ENCODE measurements at places on chromosomes 1 and 21. TPM values are rescaled to one million over a fixed set of nuclear protein-coding genes. Genes with fewer than 3 reads are reported as not detected.

TRABD2B gene
- total RNA-seq, result not detected

PEF1 gene
- total RNA-seq, result 37.7 TPM

ZMPSTE24 gene
- total RNA-seq, result 17.5 TPM

TXNDC12 gene
- total RNA-seq, result 27.9 TPM

CLDN14 gene
- not detected for total RNA-seq

C1orf115 gene
- 0.25 TPM for total RNA-seq

DNA sequence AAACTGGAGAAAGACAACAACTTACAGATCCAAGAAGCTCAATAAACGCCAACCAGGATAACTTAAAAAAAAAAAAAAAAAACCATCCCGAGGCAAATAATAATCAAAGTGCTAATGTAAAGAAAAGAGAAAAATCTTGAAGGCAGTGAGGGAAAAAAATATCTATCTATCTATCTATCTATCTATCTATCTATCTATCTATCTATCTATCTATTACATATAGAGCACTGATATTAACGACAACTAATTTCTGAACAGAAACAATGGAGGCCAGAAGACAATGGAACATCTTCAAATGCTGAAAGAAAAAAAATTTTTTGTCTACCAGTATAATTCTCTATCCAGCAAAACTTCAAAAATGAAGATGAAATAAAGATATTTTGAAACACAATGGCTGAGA is 18.0 kb downstream of the PACC1 start:
- no peaks in the 10 kb centered on the region for H3K4me1 ChIP-seq
- no peak for DNase-seq
- H3K4me3 ChIP-seq, result no peak overlapping the region
- H3K27me3 ChIP-seq, result no peaks in the 10 kb centered on the region

DNA sequence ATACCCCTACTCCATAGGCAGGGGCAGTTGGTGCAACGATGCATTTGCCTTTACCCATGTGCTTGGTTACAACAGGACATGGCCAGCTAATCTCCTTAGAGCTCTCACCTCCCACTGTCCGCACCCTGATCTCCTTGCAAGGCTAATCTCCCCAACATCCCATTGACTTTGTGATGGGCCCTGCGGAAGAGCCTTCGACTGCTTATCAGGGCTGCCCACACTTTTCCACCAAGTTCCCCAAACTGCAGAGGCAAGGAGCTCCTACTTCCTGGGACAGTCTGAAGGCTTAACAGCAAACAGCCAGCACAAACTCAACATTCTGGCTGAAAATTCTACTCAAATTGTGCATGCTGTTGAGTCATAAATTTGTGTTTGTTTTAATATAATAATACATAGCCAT is 36.0 kb downstream of the C1orf94 start:
- no peaks in the 10 kb centered on the region for H3K36me3 ChIP-seq
- no peak overlapping the region for H3K4me3 ChIP-seq
- no peak overlapping the region for H3K27ac ChIP-seq
- H3K4me1 ChIP-seq, result no peaks in the 10 kb centered on the region

- DNase-seq, result no peak
- H3K27me3 ChIP-seq, result no peaks in the 10 kb centered on the region
- H3K27ac ChIP-seq, result no peak overlapping the region
- no peaks in the 10 kb centered on the region for H3K4me1 ChIP-seq
- no peak overlapping the region for H3K4me3 ChIP-seq
These were observed 82.9 kb downstream of the MDM4 start for GRCh38 chr1:204599098-204599497.

DNA sequence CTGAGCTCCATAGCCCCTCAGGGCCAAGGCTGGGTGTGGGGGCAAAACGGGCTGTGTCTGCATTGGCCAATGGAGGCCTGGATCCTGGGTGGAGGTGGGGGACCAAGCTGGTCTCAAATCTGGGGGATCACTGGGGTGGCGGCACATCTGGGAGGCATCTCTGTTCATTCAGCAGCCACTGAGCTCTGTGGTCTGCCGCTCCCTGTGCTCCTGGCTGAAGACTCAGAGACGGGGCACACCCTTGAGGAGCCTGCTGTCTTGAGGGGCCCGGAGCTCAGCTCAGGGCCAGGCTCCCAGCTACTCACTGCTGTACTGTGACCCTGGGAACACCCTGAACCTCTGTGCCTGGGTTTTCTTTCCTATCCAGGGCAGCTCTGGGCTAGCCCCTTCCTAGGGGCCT is 90.3 kb upstream of the WNT4 start:
- H3K27me3 ChIP-seq, result no peaks in the 10 kb centered on the region
- no peak overlapping the region for H3K4me3 ChIP-seq
- H3K36me3 ChIP-seq, result no peaks in the 10 kb centered on the region
- no peak for DNase-seq

- no peak for DNase-seq
- no peaks in the 10 kb centered on the region for H3K36me3 ChIP-seq
- H3K4me1 ChIP-seq, result no peaks in the 10 kb centered on the region
- H3K27me3 ChIP-seq, result no peaks in the 10 kb centered on the region
- no peak overlapping the region for H3K4me3 ChIP-seq
These were observed 64.8 kb downstream of the MORN1 start for GRCh38 chr1:2326524-2326923.

- no peak overlapping the region for H3K4me3 ChIP-seq
- H3K27me3 ChIP-seq, result no peaks in the 10 kb centered on the region
- H3K4me1 ChIP-seq, result peaks cover 16% of the 10 kb centered on the region
- peak overlapping the region; percentile 30 for H3K27ac ChIP-seq
These were observed 55.8 kb upstream of the SELENON start for GRCh38 chr1:25744140-25744581.

- no peaks in the 10 kb centered on the region for H3K27me3 ChIP-seq
- H3K4me3 ChIP-seq, result no peak overlapping the region
- H3K4me1 ChIP-seq, result no peaks in the 10 kb centered on the region
These were observed 226.3 kb upstream of the USP24 start for GRCh38 chr1:55441489-55441888.

DNA sequence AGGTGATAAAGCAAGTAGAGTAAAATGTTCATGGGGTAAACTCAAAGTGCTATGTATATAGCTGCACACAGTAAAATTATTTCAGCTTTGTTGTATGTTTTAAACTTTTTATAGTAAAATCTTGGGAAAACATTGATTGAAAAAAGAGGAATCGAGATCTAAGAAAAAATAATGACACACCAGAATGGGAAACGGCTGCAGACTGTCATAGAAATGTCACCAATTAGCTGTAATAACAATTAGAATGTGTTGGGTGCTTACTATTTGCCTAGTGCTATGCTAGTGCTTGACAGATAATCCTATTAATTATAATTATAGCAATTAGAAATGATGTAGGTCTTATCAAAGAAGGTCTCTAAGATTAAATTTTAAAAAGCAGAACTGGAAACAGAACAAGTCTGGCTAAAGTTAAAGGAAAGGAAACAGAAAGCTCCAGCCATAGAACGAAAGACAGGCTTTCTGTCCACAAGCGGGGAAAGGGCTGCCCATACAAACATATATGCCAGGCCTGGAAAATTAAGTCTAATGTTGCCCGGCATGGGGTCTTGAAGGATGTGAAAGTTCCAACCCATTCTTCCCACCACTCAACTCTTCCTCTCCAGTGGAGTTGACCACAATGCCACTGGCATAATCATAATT is 5.0 kb downstream of the PCNX2 start:
- H3K27ac ChIP-seq, result no peak overlapping the region
- no peak for DNase-seq
- H3K27me3 ChIP-seq, result no peaks in the 10 kb centered on the region
- peaks cover 7% of the 10 kb centered on the region for H3K4me1 ChIP-seq
- H3K36me3 ChIP-seq, result no peaks in the 10 kb centered on the region

DNA sequence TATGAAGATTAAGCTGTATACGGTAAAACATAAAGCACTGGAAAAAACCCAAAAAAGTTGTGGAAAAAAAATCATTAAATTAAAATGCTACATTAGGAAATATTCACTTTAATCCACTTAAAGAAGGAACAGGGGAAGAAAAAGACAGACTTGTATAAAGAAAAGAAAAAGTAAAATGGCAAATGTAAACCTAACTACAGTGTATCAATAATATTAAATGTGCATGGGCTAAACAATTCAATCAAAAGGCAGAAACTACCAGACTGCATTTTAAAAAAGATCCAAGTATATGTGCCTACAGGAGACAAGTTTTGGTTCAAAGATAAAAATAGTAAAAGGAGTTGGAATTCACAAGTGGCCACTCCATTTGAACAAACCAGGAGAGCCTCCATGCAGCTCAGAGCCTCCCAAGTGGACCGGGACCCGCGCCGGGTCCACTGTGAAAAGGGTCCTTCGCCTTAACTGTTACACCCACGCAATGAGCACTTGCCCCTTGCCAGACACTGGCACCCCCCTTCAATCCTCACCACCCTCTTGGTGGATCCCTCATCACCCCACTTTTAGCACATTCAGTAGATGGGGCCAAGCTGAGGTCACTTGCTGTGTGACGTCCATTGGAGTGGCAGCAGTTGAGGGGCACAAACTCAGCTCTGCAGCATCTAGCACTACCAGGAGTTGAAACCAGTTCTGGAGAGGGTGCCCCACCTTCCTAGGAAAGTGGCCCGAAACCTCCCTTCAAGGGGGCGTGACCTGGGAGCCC is 898 bp downstream of the C1orf174 start:
- peaks cover 32% of the 10 kb centered on the region for H3K4me1 ChIP-seq
- peaks cover 16% of the 10 kb centered on the region for H3K36me3 ChIP-seq
- peak overlapping the region; percentile 94 for H3K27ac ChIP-seq
- peak overlapping the region; percentile 79 for H3K4me3 ChIP-seq
- no peak for DNase-seq

DNA sequence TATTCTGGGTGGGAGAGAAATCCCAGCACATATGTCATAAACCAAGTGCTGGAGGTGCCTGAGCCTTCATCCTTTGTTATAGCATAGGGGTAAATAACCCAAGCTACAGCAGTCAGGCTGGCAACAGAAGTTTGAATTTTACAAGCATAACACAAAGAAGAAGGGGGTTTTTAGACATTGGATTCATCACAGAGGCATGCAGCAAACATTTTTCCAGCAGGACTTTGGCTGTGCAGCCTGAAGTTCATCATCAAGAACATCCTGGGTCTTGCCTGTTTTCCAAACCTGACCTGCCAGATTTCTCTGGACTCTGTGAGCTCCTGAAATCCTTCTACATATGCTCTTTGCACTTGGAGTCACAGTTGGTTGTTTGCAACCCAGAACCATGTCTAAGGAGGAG is 16.2 kb downstream of the PTGER3 start:
- no peak overlapping the region for H3K4me3 ChIP-seq
- peaks cover 6% of the 10 kb centered on the region for H3K27me3 ChIP-seq
- no peaks in the 10 kb centered on the region for H3K36me3 ChIP-seq

DNA sequence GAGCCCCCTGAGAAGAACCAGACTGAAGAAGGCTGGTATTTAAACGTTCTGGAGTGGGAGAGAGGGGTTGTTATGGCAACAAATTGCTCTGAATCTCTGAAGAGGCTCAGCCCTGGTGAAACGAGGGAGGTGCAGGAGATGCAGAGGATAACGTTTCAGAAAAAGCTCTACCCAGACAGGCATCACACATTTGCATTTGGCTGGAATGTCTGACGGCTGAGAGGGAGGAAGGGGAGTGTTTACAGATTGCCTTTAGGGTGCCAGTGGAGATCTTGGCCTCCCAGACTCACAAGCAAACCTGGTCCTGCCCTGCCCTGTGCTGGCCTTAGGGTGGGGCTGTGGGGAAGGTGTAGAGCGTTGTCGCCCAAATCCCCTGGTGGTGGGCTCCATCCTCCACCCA is 169.0 kb upstream of the AJAP1 start:
- H3K27ac ChIP-seq, result no peak overlapping the region
- DNase-seq, result no peak
- no peaks in the 10 kb centered on the region for H3K4me1 ChIP-seq

GRCh38 chr21:42731264-42732032 is 78.0 kb downstream of the PDE9A start:
- DNase-seq, result no peak
- H3K27me3 ChIP-seq, result no peaks in the 10 kb centered on the region
- peaks cover 9% of the 10 kb centered on the region for H3K4me1 ChIP-seq
- no peaks in the 10 kb centered on the region for H3K36me3 ChIP-seq
- no peak overlapping the region for H3K4me3 ChIP-seq
- H3K27ac ChIP-seq, result no peak overlapping the region
